CD8-positive, alpha-beta memory T cell (primary cell): ENCODE measurements at places on chromosomes 6 and 20.

DNA sequence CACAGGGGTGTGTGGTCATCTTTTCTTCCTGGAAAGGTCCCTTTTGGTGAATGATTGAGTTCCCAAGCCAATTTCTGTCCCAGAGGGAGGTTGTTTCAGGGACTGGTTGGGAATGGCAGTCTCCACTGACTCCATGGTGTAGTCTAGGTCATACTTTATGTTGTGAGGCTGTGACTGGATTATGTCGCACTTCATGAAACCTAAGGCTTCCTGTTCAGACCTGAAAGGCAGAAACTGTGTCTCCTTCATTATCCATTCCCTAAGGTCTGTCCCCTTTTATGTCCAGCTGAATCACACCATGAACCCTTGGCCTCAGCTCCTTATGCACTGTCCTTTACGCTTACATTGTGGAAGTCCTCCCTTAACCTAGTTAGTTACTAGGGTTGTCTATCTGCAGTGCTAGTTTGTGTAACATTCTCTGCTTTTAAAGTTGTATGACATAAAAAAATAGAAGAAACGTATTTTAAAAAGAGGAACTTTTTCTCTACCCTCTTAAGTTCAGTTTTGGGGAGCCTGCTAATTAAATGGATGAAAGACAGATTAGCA lies 191.3 kb downstream of the JARID2 start:
- DNase-seq = no peak

DNA sequence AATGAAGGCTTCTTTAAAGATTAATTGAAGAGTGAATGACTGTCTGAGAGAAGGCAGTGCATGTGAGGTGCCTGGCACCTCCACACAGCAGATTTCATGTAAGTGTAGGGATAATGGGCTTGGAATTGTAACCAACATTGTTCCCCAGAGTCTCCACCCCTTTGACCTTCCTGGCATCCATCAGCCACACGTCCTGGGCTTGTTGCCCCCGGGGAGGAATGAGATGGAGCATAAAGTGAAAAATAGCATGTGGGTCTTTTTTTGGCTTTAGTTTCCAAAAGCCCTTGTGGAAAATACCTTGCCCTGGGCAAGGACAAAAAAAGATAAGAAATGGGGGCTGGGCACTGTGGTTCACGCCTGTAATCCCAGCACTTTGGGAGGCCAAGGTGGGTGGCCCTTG lies 242.2 kb upstream of the ECI2 start:
- DNase-seq = no peak

- no peak for DNase-seq
These were observed 204.1 kb upstream of the KCNQ5 start for GRCh38 chr6:72417759-72418158.

DNA sequence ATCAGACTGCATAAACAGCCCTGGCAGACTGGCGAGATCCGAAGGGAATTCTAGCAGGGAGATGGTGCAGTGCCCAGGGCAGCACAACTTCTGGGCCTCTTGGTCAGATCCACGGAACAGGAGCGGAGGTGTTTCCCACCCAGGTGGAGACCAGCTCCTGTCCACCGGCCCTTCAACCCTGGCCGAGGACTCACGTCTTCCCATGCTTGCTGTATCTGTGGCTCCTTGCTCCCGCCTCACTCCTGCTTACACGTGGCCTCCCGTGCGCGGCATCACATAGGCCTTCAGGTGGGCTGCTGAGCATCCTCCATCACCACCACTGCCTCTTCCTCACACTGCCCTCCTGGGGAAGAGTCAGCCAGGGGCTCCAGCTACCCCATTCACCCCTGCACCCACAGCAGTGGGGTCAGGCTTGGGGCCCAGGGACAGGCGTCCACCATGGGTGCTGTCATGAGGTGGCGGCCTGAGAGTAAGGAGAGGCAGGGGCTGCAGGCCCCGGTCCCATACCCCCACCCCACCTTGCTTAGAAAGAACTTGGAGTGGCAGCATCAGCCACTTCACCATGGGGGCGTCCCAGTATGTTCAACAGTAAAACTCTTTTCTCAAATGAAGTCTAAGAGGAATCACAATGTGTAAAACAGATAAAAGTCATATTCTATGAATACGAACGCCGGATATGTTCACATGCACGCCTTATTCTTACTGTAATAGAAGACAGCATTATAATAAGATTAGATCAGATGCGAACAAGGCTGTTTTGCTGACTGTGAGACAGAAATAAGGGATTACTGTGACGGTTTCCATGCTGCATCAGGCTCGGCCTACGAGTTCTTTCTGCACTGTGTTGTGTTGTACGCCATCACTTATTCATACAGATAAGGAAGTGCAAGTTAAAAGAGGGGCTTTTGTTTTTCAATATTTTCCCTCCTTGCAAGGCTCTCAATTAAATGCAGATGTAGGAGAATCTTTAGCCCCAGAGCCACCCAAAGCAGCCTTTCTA lies 165.4 kb downstream of the GRM4 start:
- DNase-seq = no peak

GRCh38 chr6:11769244-11769643 lies 9.4 kb downstream of the ADTRP start:
- no peak for DNase-seq

DNA sequence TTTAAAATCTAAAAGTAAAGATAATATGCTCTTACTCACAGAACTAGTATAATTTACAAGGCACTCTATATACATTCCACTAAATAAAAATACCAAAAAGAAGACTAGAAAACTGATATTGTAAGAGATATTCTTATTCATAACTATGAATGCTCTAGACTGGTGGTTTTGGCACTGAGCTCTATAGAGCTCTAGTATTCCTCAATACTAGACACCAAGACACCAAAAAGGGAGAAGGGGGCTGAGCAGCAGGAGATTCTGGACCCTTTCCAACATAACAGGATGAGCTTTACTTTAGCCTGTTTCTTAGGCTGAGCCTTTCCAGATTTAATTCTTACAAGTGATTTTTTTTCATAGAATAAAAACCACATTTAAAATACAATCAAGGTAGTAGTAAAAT lies 173.6 kb downstream of the COL21A1 start:
- DNase-seq = no peak

GRCh38 chr6:112013051-112013450 lies 40.9 kb upstream of the CCN6 start:
- no peak for DNase-seq
